Daoy (cell line): ENCODE measurements at places on chromosomes 2 and 18. TPM values are rescaled to one million over a fixed set of nuclear protein-coding genes. Genes with fewer than 3 reads are reported as not detected.
A peak's percentile ranks its signal among the peaks of the same experiment; 100 is the strongest.

The AGXT gene
- total RNA-seq = not detected in 2 replicates

The CTAGE1 gene
- total RNA-seq = not detected in 2 replicates

The TEKT4 gene
- total RNA-seq = not detected in 2 replicates

GRCh38 chr2:135607561-135607960 is 76.3 kb downstream of the R3HDM1 start:
- DNase-seq = no peak

DNA sequence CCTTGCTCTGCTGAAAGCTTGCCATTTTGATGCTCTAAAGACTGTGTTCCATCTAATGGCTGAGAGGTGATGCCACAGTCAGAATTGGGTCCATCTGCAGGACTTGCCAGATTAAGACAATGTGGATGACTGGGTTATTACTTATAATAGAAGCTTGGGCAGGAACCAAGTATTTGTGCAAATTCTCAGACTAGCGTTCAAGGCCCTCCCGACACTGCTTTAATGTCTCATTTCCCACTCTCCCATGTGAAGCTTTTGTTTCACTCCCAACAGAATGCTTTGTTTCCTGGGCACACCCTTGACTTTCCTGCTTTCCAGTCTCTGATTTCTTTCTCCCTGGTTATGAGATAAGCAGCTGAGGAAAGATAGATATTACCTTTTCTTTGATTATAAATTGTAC is 215.8 kb downstream of the KCNS3 start:
- no peak for DNase-seq

DNA sequence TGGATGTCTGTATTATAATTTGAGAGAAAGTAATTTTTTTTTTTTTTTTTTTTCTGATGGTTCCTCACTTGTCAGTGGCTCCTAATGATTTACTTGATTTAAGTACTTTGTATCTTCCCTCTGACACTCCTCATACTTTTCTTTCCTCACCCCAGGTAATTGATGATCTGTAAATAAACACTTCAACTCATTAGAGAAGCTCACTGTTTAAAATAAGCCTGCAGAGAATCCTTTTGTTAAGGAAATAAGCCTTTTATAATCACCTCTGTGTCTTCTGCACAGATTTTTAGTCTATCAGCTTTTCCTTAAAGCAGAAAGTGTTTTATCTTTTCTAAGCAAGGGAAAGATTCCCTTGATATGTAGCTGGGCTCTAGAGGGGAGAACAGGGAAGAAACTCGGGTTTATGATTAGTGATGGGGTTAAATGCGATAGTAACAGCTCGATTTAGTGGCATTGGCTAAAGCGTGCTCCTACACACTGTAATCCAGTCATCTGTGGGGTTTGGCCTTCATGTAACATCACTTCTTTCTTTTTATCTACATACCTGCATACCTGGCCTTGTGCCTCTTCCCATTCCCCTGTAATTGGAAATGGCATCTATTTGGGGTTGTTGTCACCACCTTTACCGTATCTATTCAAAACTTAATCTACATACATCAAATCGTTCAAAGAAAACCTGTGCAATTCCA is 60.1 kb upstream of the LRRTM1 start:
- DNase-seq = no peak

- DNase-seq = no peak
These were observed 236.0 kb upstream of the SPHKAP start for GRCh38 chr2:228417526-228417925.

DNA sequence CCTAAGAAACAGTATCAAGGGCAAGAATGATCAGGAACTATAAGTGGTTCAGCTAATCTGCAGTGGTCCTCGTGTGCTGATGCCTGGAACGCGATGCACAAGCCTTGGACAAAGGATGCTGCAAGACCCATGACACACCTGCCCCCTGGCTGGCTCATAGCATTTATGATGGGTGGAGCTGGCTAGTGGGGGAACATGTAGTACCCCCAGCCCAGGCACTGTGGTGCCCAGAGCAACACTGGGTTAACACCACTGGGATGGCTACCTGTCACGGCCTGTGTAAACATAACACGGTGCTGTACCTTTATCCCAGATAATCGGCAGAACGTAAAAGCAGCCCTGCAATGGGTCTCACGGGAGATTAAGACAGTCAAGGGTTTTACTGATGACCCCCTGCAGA is 60.3 kb upstream of the PEX13 start:
- no peak for DNase-seq

- peak; percentile 73 for DNase-seq
These were observed 18.6 kb upstream of the NCL start for GRCh38 chr2:231482806-231483391.

DNA sequence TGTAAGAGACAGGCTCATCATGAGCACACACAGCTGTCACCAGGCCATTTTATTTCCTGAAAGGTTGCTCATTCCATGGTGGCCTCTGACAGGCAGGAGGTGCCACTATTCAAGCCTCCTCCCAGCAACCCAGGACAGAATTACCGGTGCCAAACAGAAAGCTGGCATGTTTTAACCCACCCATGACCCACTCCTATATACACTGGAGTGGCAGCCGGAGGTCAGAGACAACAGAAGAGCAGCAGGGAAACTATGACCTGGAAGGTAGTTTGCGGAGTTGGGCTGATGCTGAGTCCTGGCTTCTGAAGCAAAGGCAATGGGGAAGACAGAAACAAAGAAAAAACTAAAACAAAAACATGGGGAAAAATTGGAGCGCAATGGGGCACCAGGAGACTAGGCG is 2.3 kb downstream of the RFTN2 start:
- DNase-seq = no peak

- DNase-seq = no peak
These were observed 4.0 kb upstream of the SLC11A1 start for GRCh38 chr2:218378053-218378452.

DNA sequence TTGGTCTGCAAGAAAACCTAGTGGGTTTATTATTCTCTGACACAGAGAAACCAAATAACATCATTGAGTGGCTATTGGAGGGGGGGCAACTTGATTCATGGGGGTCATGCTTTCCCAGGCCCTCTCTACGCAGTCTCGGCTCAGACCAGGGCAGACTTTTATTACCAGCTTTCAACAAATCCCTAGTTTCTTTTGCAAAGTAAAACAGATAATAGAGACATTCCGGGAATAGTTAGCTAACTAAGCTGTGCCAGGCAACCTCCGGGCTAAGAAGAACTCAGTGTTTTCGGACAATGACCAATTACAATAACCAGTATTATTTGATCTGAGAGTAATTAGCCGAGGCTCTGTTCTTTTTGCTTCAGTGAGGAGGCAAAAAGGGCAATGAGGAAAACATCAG is 66.3 kb downstream of the CDK15 start:
- DNase-seq = no peak

- no peak for DNase-seq
These were observed 146.6 kb downstream of the TNS1 start for GRCh38 chr2:217856159-217856558.

- no peak for DNase-seq
These were observed 57.5 kb upstream of the TGIF1 start for GRCh38 chr18:3392467-3392855.

- DNase-seq = peak; percentile 60
These were observed 70.5 kb downstream of the PRPF40A start for GRCh38 chr2:152646775-152647174.

DNA sequence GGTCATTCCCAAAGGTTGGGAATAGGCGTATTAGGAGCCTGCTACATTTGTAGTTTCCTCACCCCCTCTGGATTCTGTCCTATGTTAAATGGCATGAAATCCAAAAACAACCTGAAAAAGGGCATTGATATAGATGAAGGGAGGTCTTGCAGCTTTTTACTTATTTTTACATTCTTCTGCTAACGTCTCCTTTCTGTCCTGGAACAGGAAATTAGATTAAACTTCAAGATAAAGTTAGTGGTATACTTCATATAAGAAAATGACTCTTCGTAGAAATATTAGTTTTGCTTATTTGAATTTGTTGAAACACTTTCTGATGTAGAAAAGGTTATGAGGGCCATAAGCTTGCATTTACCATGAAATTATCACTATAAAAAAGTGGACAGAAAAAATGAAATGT is 694.5 kb downstream of the ADCYAP1 start:
- DNase-seq = no peak
